ENCODE measurements at places on chromosomes 1 and 21. TPM values are rescaled to one million over a fixed set of nuclear protein-coding genes. Genes with fewer than 3 reads are reported as not detected.

Gene FCGR1A
- total RNA-seq = not detected

Gene RC3H1
- 39.4 TPM for total RNA-seq

Gene AADACL4
- not detected for total RNA-seq

Gene SIM2
- 14.8 TPM for total RNA-seq

Gene STIL
- 19.7 TPM for total RNA-seq

Gene CHD5
- total RNA-seq = 3.0 TPM

Gene RHBG
- total RNA-seq = 0.88 TPM

Gene LAMC2
- total RNA-seq = 14.8 TPM

Gene SLC25A34
- 3.8 TPM for total RNA-seq

Gene RAVER2
- total RNA-seq = 28.0 TPM

Gene PLA2G2F
- not detected for total RNA-seq

Gene AJAP1
- total RNA-seq = 9.5 TPM

Gene KRTAP19-1
- total RNA-seq = 1.0 TPM

Gene ANGPTL3
- 2.6 TPM for total RNA-seq

Gene CLCA1
- total RNA-seq = 4.9 TPM

Gene PRDM16
- 23.6 TPM for total RNA-seq

Gene PCP4L1
- 3.4 TPM for total RNA-seq

Gene ERVH48-1
- total RNA-seq = not detected

Gene CYP4B1
- total RNA-seq = 28.9 TPM

Gene LCE1F
- not detected for total RNA-seq

Gene SLC6A9
- total RNA-seq = 21.0 TPM

Gene GPR37L1
- 0.24 TPM for total RNA-seq

Gene CFAP410
- 23.1 TPM for total RNA-seq

Gene COL11A1
- 58.3 TPM for total RNA-seq

Gene NHLH1
- total RNA-seq = 0.48 TPM

Gene TRIM33
- total RNA-seq = 46.6 TPM

Gene TEDDM1
- not detected for total RNA-seq

Gene PIK3C2B
- 77.5 TPM for total RNA-seq

Measured in type B pancreatic cell (in vitro differentiated cells).